Activated naive CD4-positive, alpha-beta T cell treated with Interleukin-2 at 50 U/mL for 16 hours (primary cell): ENCODE measurements at places on chromosomes 4 and X.

GRCh38 chrX:68666580-68666979 lies 19.1 kb downstream of the STARD8 start:
- DNase-seq = no peak

DNA sequence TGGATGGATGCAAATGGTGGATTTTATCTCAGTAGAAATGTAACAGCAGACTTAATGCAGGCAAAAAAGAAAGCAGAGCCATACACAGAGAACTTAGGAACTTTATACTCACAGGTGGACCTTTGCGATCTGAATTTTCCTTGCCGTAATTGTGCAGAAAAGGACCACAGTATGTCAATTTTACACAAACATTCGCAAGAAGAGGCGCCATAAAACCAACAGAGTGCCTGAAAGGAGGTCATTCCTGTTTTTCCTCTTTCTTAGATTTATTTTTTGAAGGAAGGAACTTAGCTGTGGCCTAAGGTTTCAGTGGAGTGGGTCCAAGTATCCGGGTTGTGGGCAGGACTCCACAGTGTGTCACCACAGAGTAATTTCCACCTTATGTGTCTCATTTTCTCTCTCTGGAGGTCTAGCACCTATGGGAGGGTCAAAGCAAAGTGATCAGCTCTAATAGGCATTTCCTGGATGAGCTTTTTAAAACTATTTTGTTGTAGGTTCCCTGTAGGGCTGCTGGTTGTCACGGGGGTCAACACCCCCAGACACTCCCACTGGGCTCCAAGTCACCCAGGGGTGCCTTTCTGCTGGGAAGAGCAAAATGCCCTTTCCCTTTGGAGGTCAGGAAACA lies 24.7 kb upstream of the PBDC1 start:
- DNase-seq = no peak

GRCh38 chrX:46500054-46500453 lies 45.2 kb downstream of the ZNF674 start:
- DNase-seq = no peak

GRCh38 chr4:41532882-41533281 lies 5.1 kb upstream of the LIMCH1 start:
- DNase-seq = no peak

GRCh38 chr4:105274504-105274903 lies 127.8 kb downstream of the TET2 start:
- no peak for DNase-seq

DNA sequence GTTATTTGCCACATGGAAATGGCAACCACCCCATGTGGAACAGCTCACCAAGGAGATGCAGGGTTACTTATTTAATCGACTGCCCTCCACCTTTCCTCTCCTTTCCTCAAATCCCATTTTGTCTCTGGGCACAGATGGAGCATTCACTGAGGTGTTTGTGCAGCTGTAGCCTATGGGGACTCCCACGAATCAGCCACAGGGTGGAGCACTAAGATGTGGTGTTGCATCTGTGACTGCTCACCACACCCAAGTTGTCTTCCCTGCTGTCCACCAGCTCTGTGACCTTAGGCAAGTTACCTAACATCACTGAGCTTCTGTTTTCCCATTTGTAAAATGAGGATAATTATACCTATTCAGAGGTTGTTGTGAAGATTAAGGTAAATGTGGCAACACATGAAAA lies 252.4 kb upstream of the CPEB2 start:
- peak; percentile 9 for DNase-seq

- DNase-seq = no peak
These were observed 20.6 kb downstream of the SH3KBP1 start for GRCh38 chrX:19866626-19867410.

GRCh38 chr4:175806727-175807126 lies 5.3 kb downstream of the GPM6A start:
- DNase-seq = no peak
